ENCODE measurements at places on chromosomes 3 and 15. TPM values are rescaled to one million over a fixed set of nuclear protein-coding genes. Genes with fewer than 3 reads are reported as not detected.

Gene PFKFB4
- total RNA-seq: 14.6 TPM

Gene PLA2G4E
- total RNA-seq: not detected

Gene GP9
- total RNA-seq: not detected

Gene SLC9C1
- total RNA-seq: not detected

Gene FILIP1L
- 0.16 TPM for total RNA-seq
